ENCODE measurements at places on chromosomes 1 and 21.
A peak's percentile ranks its signal among the peaks of the same experiment; 100 is the strongest.

DNA sequence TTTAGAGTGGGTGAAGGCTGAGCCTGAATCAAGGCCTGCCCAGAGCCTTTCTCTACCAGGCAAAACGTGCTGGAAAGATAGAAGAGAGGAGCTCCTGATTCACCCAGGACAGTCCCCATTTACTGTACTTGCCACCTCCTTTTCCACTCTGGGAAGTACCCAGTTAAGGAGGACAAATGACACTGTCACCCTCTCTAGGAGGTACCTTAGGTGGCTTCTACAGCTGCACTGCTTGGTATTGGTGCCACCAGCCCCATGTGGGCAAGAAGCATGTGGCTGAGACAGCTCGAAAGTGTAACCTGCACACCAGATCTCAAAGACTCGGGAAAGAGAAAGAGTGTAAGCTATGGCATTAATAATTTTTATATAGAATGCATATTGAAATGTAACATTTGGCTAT, 42.3 kb downstream of the RUNX1 start:
- no peak for DNase-seq

- no peak for DNase-seq
Measured at GRCh38 chr21:32844653-32845436, 73.3 kb upstream of the PAXBP1 start.

GRCh38 chr21:41751611-41752011, 15.2 kb downstream of the RIPK4 start:
- no peak for DNase-seq

- no peak for DNase-seq
Measured at GRCh38 chr1:112689842-112690237, 15.4 kb downstream of the MOV10 start.

DNA sequence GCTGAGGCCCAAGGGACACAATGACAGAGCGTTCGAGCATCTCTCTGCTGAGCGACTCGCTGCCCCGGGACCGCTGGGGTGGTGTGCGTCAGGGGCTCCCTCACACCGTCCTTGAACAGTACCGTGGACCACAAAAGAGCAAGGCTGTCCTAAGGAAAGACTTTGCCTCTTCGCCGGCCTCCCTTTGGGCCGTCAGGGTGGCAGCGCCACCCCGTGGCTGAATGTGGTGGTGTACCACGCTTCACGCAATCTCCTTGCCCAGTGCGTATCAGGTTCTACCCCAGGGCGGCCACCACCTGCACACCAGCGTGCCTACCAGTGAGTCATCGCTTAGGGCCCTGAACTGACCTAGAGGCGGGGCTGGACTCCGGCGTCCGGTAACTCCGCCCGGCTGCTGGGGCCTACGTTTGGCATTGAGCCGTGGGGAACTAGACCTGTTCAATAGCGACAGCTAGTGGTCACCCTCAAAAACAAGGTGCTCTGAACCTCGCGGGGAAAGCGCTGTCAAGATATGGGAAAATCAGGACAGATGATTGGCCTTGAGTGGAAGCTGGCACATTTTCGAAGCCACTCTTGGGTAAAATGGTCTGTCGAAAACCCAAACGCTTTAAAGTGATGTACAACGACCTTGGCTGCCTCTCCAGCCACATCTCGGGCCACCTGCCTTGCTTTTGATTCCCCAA, 8.1 kb upstream of the TRAF3IP3 start:
- DNase-seq, result peak; percentile 91

DNA sequence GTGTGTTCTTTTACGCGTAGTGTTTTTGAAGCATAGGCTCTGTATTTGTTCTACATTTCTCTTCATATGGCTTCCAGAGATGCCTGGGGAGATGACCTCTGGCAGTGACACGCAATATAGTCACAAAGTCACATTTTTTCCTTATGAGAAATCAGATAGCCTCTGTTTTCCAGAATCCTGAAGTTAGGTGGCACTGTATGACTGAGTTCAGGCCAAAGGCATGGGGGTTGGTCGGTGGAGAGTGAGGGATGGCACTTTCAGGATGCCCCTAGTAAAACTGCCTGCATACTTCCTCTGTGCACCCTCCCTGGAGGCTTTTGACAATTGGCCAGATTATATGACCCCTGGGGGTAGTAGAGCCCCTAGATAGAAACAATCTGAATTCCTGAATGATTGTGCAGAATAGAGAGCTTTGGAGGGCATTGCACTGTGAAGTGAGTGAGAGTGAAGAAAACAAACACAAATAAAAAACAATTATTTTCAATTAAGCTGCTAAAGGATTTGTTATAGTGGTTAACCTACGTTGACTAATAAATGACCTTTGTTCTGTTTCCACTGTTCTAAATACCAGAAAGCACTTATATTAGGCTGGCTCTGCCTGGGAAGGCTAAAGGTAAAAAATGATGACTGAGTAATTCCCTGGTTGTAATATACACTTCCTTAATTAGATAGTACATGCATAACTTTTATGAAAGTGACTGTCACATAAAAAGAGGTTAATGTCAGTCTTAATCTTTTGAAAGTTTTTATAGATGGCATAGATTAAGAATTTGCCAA, 1660.8 kb downstream of the PLA2G4A start:
- DNase-seq, result no peak

- DNase-seq, result no peak
Measured at GRCh38 chr1:1069711-1070676, 4.1 kb downstream of the RNF223 start.

- DNase-seq, result peak; percentile 56
Measured at GRCh38 chr1:206930210-206930798, 8.6 kb upstream of the FCMR start.

GRCh38 chr1:89986020-89986419, 8.9 kb upstream of the ZNF326 start:
- DNase-seq, result no peak

GRCh38 chr1:51100264-51100880, 1.7 kb upstream of the C1orf185 start:
- DNase-seq, result no peak

DNA sequence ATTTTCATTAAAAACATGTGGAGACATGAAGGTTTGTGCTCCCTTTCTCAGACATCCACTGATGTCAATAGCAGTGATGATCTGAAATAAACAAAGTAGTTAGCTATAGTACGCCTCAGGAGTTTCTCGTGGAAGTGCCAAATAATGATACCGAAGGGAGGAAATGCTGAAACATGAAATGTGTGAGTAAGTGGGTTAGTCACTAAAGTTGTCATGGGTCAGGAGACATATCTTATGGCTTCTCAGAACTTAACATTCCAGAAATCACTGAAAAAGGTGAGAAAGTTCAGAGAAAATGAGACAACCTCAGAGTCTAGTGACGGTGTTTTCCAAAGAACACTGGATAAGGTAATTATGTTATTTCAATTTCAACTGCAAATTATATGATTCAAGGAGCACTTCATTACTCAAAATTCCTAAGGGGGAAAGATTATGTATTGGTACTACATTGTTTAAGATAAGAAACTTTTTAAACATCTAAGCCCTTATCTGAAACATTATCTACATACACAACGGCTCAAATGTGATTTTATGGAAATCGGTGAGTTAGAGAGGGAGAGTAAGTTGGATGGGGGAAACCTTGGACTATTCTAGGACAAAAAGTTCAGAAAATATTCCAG, 20.6 kb downstream of the NIBAN1 start:
- DNase-seq, result no peak

- DNase-seq, result no peak
Measured at GRCh38 chr1:121483961-121484424, 299.2 kb downstream of the SRGAP2C start.

- no peak for DNase-seq
Measured at GRCh38 chr1:185646202-185646683, 87.9 kb upstream of the HMCN1 start.

- DNase-seq, result no peak
Measured at GRCh38 chr21:33427051-33427450, 23.8 kb downstream of the IFNGR2 start.

DNA sequence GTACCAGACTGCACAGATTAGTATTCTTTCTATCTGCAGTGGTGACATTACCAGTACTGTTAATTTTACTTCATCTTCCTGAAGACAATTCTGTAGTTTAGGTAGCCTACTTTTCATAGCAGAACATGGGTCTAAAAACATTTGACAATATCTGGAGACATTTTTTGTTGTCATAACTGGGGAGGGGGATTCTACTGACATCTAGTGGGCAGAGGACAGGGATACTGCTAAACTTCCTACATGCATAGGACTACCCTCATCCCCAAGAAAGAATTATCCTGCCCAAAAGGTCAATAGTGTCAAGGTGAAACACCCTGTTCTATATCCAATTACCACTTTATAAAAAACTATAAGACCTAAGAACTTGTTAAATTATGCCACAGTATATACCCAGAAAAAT, 3.4 kb upstream of the ARHGAP29 start:
- DNase-seq, result no peak

- DNase-seq, result no peak
Measured at GRCh38 chr1:110449661-110450651, 993 bp upstream of the PROK1 start.

- DNase-seq, result no peak
Measured at GRCh38 chr1:967466-968343, 1.4 kb downstream of the PLEKHN1 start.

DNA sequence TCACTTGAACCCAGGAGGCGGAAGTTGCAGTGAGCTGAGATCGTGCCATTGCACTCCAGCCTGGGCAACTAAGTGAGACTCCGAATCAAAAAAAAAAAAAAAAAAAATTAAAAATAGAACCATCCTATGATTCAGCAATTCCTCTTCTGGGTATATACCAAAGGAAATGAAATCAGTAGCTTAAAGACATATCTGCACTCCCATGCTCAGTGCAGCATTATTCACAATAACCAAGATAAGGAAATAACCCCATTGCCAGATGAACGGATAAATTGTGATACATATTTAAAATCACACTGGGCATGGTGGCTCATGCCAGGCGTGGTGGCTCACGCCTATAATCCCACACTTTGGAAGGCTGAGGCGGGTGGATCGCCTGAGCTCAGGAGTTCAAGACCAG, 23.8 kb downstream of the ALDH9A1 start:
- DNase-seq, result no peak

DNA sequence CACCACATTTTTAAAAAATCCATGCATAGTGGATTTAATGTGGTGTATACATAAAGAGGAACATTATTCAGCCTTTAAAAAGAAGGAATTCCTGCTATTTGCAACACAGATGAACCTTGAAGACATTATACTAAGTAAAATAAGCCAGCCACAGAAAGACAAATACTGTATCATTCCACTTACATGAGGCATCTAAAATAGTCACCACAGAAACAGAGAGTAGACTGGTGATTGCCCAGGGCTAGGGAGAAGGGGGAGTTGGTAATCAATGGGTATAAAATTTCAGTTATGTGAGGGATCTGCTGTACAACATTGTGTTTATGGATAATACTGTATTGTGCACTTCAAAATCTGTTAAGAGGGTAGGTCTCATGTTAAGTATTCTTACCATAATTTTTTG, 10.0 kb downstream of the FAM163A start:
- no peak for DNase-seq

DNA sequence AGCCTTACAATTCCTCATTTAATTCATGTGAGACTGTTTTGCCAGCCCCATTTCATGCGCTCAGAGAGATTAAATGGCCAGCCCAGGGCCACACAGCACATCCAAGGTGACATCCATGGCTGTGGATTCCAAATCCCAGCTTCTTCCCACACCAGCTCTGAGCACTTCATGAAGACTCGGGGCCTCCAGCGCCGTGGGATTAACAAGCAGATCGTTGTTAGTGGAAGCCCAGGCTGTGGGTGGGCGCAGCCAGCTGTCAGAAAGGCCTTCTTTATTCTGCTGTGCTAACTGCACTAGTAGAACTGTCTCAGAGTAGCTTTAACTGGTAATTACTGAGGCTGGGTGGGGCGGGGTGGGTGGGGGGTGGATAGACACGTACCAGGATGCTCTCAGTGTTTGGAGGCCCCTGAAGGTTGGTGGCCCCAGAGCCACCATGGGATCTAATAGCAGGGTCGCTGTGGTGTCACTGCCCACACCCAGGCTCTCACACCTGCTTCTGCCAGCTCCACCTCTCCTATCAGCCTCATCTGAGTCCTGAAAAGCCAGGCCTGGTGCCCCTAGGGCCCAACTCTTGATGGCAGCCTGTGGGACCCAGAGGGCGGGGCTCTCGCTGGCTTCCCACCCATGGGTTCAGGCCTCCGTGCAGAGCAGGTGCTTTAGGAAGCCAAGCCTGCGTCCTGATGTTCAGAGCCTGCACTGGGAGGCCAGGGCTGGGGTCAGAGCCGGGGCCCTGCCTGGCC, 3.4 kb downstream of the BMP8A start:
- no peak for DNase-seq

GRCh38 chr1:214548988-214549387, 2.4 kb downstream of the PTPN14 start:
- DNase-seq, result no peak

DNA sequence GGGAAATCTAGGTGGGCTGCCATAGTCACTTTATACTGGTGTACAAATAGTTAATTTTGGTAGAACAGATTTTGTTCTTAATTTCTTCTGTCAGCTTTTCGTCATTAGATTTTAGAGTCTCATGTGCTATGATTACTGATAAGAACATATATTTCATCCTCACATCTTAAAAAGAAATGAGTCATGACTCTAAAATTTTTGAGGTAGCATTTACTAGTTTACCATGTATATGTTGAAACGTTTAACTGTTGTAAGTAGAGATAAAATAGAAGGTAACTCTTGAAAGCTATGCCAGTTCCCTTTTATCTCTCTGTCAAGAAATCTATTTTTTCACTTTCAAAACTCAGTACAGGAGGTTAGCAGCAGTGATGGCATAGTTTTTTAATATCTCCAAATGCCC, 53.4 kb downstream of the KLHL20 start:
- no peak for DNase-seq

DNA sequence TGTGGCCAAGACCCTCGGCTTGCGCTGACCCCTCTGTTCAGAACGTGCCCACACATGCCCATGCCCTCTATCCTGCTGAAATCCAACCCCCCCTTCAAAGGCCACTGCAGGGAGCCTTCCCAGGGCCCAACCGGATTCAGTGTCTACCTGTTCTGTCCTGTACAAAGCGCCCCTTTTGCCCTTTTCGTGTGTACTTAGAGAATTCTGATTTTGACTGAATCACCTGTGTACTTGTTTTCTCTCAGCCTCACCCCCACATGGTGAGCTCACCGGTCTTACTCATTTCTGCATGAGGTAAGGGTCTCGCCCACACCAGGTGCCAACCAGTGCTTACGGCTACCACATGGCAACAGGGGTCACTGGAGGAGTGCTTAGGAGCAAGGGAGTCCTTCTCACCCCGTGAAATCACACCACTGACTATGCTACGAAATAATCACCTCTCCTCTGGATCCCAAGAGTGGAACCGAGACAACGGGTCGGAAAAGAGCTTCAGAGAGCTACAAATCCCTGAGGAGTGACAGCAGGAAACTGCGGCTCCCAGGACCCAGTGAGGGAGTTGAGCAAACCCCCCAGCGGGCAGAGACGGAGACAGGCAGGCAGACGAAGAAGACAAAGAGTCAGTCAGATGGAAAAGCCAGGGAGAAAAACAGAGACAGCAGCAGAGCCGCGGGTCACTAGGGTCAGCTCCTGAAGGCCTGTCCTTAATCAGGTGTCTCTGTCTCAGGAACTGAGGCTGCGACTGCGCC, 2.1 kb upstream of the S100A2 start:
- DNase-seq, result peak; percentile 52

All from stimulated activated CD4-positive, alpha-beta T cell treated with anti-CD3 and anti-CD28 coated beads, Interleukin-2, amount 100 ng/mL, for 24 hours (primary cell).